ENCODE measurements at places on chromosomes 3 and 15.

- DNase-seq, result no peak
Measured at GRCh38 chr3:112000966-112001365, 2.2 kb downstream of the TAGLN3 start.

DNA sequence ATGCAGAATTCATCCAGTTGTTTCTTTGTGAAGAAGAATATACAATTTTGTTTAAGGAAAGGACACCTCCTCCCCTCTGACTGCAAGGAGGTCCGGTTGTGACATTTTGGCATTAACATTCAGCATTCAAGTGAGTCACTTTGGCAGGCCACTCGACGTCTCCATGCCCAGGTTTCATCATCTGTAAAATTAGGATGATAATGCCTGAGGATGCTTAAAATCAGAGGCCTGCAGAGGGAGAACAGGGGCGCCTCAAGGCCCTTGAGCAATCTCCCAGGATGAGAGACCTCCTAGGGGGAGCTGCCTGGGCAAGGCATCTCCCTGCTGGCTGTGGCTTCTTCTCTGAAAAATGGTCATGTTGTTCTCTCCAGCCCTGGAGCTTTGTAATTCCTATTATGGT, 236.0 kb downstream of the CACNA2D3 start:
- no peak for DNase-seq

- DNase-seq, result no peak
Measured at GRCh38 chr3:140399871-140400270, 278.0 kb upstream of the TRIM42 start.

DNA sequence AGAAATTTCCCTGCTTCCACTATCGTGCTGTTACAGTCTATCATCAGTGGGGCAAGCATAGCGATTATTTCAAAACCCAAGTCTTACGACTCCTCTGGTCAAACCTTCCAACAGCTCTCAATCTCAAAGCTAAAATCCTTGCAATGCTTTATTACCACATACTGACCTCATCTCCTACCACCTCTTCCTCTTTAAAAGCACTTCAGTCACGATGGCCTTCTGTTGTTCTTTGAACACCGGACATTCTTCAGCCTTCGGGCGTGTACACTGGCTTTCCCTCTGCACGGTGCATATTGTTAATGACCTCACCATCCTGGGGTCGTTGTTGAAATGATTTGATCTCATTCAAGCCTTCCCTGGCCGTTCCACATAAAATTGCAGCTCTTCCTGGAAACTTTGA, 31.1 kb downstream of the MAGEL2 start:
- DNase-seq, result no peak

DNA sequence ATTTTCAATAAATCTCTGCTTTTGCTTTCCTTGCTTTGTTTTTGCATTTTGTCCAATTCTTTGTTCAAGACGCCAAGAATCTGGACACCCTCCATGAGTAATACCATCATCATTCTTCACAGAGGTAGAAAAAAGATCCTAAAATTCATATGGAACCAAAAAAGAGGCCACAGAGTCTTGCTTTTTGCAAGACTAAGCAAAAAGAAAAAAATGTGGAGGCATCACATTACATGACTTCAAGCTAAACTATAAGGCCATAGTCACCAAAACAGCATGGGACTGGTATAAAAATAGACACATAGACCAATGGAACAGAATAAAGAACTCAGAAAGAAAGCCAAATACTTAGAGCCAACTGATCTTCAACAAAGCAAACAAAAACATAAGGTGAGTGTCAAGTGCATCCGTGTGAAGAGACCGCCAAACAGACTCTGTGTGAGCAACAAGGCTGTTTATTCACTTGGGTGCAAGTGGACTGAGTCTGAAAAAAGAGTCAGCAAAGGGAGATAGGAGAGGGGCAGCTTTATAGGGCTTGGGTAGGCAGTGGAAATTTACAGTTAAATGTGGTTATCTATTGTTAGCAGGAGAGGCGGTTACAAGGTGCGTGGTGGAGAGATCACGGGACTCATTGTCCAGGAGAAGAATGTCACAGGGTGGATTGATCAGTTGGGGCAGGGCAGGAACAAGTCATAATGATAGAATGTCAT, 10.9 kb downstream of the STRIT1 start:
- no peak for DNase-seq

DNA sequence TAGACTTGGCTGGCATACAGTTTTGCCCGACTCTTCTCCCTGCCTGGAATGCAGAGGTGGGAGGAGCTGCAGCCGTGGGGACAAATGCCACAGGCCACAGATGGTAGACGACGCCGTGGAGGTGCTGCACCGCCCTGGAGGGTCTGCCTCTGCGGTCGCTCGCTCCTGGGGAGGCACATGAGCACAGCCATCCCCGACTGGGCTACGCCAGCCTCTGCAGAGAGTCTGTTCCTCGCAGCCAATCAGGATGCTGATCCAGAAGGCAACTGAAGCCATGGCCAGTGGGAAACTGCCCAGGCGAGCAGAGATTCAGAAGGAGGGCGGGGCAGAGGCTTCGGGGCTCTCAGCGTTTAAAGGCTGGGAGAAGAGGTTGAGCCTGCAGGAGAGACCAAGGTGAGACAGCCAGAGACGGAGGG, 11.9 kb upstream of the LRRC15 start:
- DNase-seq, result no peak

DNA sequence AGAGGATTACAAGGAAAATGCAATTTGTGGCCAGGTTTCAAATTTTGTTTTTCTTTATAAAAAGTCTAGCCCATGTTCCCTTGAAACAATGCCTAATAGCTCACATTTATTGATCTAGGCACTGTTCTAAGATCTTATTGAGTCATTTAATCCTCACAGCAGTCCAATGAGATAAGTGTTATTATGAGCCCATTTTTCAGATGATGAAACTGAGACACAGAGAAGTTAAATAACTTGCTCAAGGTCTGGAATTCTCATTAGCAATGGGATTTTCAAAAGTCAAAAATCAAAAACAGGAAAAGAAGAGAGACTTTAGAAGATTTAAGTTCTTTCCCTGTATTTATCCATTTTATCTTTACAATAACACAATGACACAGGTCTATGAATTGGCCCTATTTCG, 90.0 kb upstream of the COL6A5 start:
- no peak for DNase-seq

DNA sequence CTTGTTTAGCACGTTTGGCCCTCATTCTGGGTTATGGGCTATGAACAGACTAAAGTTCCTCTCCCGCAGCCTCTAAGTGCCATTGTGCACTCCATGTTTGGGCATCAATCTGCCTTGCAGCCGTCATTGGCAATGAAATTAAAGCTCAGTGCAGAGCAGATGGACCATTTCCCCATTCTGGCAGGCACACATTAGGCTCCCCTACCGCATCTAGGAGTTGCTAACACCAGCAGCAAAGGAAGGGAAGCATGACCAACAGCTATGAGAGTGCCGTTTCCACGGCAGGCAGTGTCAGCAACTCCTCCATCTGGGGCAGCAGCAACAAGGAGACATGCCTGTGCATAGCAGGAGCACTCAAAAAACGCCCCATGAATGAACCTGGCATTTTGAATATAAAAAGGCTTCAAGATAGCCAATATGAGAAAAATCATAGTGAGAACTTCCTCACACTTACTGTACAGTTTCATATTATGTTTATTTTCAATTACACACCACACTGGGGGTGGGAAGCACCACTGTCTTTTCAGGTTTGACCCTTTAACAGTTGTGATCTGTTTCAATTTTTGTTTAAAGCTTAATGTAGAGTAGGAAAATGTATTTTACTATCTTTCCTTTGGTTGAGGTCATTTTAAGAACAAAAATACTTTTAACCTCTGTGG, 218.7 kb downstream of the KCNMB2 start:
- DNase-seq, result no peak

GRCh38 chr15:70466895-70467529, 296.3 kb downstream of the UACA start:
- DNase-seq, result no peak

DNA sequence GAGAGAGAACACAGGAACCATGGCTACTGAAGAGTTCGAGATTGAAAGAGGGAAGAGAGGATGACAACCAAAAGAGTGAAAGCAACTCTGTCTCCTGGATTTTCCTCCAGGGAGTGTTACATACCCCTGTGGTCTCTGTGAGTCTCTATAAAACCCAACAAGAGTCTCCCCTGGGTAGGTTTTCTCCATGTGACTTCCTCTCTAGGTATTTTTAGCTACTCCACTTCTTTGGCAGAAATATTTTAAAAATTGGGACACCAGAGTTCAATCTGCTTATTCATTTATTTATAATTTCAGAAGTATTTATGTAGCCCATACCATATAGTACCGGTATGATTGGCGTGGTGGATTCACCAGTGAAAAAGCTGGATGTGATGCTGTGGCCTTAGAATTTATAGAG, 671.7 kb upstream of the NR2F2 start:
- DNase-seq, result no peak

- no peak for DNase-seq
Measured at GRCh38 chr3:125628212-125628611, 32.9 kb upstream of the OSBPL11 start.

GRCh38 chr3:173902871-173903270, 505.3 kb downstream of the NLGN1 start:
- no peak for DNase-seq

DNA sequence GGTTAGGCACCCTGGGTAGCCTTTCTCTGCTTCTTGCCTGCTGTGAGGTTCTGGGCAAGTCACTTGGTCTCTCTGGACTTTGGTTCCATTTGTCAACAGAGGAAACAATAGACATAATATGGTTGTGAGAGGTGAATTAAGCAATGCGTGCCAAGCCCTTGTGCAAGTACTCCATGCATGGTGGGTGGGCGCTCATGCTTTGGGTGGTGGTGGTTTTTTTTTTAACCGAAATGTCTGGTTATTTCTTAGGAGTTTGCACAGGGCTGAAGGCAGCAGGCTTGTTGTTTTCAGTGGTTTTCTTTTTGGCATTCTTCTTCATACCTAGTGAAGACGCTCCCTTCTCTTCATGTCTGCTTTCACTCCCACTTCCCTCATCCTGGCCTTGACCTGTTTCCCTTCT, 84.2 kb upstream of the LRTM1 start:
- no peak for DNase-seq

GRCh38 chr3:70531838-70532489, 219.5 kb upstream of the MDFIC2 start:
- no peak for DNase-seq

- no peak for DNase-seq
Measured at GRCh38 chr3:128804017-128804810, 75.2 kb upstream of the ACAD9 start.

DNA sequence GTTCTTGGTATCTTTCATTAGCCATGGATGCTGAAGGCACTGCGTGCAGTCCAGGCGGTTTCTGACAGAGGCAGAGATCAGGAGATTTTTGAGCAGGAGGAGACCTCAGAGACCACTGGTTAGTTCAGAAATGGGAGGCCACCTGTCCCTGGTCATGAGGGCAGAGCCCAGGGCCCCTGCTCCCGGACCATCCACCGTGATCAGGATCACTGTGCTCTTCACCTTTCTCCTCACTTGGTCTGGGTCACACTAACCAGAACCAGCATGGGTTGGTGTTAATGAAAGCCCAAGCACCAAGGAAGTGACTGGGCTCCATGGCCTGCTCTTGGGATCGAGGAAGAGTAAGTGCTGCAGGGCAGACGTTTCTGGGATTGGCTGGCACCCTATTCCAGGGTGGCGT, 42.0 kb upstream of the HACD2 start:
- no peak for DNase-seq

DNA sequence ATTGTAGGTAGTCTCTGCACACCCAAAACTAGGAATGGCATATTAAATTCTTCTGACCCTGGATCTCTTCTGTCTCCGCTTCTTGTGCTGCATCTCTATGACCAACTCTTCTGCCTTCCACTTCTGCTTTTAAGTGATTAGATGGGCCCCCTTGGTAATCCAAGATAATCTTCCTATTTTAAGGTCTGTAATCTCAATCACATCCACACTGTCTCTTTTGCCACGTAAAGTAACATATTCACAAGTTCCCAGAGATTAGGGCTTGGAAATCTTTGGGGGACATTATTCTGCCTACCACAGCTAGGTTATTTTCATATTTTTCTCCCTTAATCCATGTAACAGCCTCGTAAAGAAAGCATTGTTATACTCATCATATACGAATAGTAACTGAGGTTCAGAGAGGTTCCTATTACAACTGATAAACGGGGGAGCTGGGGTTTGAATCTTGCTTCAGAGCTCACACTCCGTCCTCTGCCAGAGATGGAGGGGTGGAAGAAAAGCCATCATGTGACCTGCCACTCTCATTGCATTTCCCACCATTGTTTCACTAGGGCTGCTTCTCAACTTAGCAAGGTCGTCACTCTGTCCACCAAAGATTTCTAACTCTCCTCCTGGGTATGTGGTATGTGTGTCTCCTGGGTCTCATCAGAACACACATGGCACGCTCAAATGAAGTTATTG, 6.6 kb upstream of the CD47 start:
- no peak for DNase-seq

- no peak for DNase-seq
Measured at GRCh38 chr3:156395961-156396710, 158.8 kb downstream of the SSR3 start.

DNA sequence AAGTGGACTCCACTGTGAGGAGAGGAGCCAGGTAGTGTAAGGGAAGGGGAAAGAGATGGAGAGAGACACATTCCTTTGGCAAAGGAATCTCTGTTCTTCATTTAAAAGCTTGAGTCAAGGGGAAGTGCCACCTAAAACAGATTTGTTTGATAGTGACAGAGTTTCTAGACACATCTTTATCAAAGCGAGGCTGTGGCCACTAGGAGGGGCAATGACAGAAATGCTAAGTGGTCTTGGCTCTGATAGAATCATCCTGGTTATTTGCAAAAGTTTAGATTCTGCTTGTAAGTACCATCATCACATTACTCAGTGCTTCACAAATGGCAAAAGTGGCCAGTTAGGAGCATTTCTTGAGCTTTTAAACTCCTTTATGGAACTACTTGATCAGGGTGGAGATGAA, 261.4 kb downstream of the CNTN3 start:
- DNase-seq, result no peak

DNA sequence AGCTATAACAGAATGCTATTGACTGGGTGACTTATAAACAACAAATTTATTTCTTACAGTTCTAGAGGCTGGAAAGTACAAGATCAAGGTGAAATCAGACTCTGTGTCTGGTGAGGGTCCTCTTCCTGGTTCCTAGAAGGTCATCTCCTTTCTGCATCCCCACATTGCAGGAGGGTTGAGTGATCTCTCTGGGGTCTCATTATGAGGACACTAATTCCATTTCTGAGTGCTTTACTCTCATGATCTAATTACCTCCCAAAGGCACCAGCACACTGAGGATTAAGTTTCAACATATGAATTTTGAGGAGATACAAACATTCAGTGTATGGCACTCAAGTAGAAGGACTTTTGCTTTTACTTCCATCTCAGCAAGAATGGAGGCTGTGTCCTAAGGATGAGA, 534.1 kb upstream of the KCNMB2 start:
- DNase-seq, result no peak

- DNase-seq, result no peak
Measured at GRCh38 chr3:195147649-195148080, 123.3 kb downstream of the XXYLT1 start.

- no peak for DNase-seq
Measured at GRCh38 chr3:159453036-159453435, 535.6 kb upstream of the IL12A start.

Measured in cortex of kidney (tissue), 1 donor.